Adrenal gland (tissue), 19 donors: ENCODE measurements at places on chromosomes 4 and X. TPM values are rescaled to one million over a fixed set of nuclear protein-coding genes. Genes with fewer than 3 reads are reported as not detected.

DNA sequence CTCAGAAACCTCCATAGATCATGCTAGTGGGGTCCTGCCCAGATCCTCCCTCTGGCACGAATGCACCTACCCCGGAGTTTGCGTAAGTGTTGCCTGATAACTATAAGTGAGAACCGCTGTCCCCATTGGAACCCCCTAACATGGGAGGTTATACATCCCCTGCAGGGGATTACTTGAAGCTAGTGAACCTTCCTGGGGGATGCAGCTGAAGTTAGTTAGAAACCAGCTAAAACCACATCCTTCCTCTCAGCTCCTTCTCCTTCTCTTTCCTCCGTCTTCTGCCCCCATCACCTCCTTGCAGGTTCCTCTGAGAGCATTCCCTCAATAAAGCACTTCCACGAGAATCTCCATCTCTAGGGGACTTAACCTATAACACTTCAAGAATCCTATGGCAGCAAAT lies 95.0 kb downstream of the ZNF827 start:
- no peak for DNase-seq

The TLL1 gene
- polyA plus RNA-seq, result 1.2 TPM

The SPANXD gene
- not detected for polyA plus RNA-seq

GRCh38 chrX:133586443-133586842 lies 171.2 kb upstream of the GPC4 start:
- DNase-seq, result no peak

The L1CAM gene
- 14.5 TPM for polyA plus RNA-seq

- DNase-seq, result no peak
Measured at GRCh38 chrX:17654116-17654515, 83.2 kb upstream of the SCML1 start.
